ENCODE measurements at places on chromosomes 4 and X. TPM values are rescaled to one million over a fixed set of nuclear protein-coding genes. Genes with fewer than 3 reads are reported as not detected.

Gene TMEM192
- total RNA-seq: 10.5 TPM

Gene KLKB1
- 6.0 TPM for total RNA-seq

Gene GLRA3
- not detected for total RNA-seq

Gene ERCC6L
- 0.36 TPM for total RNA-seq

Gene G6PD
- total RNA-seq: 345 TPM

Gene CHRDL1
- 7.8 TPM for total RNA-seq

Gene MAGIX
- total RNA-seq: 4.4 TPM

Gene MCF2
- total RNA-seq: not detected

Gene IL13RA2
- total RNA-seq: 13.1 TPM

Gene ZBTB33
- total RNA-seq: 11.2 TPM

Gene FAM9C
- not detected for total RNA-seq

Gene FATE1
- total RNA-seq: not detected

Gene NLRP2B
- total RNA-seq: not detected

Gene NHSL2
- 0.81 TPM for total RNA-seq

Gene HMX1
- not detected for total RNA-seq

Gene MPP1
- total RNA-seq: 25.8 TPM

Gene CXorf66
- total RNA-seq: not detected

Gene EREG
- not detected for total RNA-seq

Gene PDZD4
- total RNA-seq: 1.1 TPM

Gene BEX2
- not detected for total RNA-seq

Gene MAGEA2B
- not detected for total RNA-seq

Gene PNMA6A
- total RNA-seq: 0.16 TPM

Gene SHROOM2
- 0.49 TPM for total RNA-seq

Gene FGF5
- total RNA-seq: under 0.01 TPM

Gene AFM
- not detected for total RNA-seq

Gene GAGE12F
- not detected for total RNA-seq

Gene ARSD
- 8.6 TPM for total RNA-seq

Gene DCAF12L2
- total RNA-seq: 0.18 TPM

Gene GATA1
- not detected for total RNA-seq

Gene LPAR4
- total RNA-seq: not detected

Gene SERTM2
- not detected for total RNA-seq

Gene PABPC1L2B
- not detected for total RNA-seq

Gene S100G
- total RNA-seq: not detected

Gene SPANXA1
- not detected for total RNA-seq

Gene MAGEC2
- total RNA-seq: not detected

Gene ADGRL3
- 13.3 TPM for total RNA-seq

Gene LNX1
- total RNA-seq: 2.9 TPM

Gene PPM1K
- 8.3 TPM for total RNA-seq

Gene HTT
- 32.7 TPM for total RNA-seq

Gene KIT
- total RNA-seq: 1.1 TPM

Gene OPRPN
- not detected for total RNA-seq

Data from cardiac atrium fibroblast (primary cell).